ENCODE measurements at places on chromosomes 12 and 14.

DNA sequence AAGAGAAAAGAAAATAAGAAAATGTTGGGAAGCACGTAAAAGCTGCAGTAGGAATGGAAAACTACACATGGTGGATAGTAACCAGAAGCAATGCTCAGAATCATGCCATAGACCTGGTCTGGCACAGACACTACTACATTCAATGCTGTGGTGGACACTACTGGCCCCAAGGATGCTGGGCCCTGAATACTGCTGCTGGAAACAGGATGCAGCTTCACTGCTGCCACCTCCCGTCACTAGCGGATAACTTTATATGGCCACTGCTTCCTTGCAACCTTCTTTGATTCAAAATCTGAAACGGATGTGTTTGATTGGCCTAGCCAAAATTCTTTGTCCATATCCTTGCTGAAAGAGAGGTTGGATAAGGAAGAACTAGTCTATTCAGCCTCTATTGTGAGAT is 30.7 kb downstream of the ADCY6 start:
- DNase-seq, result no peak

- DNase-seq, result peak; percentile 78
Observed at GRCh38 chr14:75982266-75983018, 647 bp upstream of the TGFB3 start.

- no peak for DNase-seq
Observed at GRCh38 chr14:31902945-31903646, 174.0 kb upstream of the ARHGAP5 start.

DNA sequence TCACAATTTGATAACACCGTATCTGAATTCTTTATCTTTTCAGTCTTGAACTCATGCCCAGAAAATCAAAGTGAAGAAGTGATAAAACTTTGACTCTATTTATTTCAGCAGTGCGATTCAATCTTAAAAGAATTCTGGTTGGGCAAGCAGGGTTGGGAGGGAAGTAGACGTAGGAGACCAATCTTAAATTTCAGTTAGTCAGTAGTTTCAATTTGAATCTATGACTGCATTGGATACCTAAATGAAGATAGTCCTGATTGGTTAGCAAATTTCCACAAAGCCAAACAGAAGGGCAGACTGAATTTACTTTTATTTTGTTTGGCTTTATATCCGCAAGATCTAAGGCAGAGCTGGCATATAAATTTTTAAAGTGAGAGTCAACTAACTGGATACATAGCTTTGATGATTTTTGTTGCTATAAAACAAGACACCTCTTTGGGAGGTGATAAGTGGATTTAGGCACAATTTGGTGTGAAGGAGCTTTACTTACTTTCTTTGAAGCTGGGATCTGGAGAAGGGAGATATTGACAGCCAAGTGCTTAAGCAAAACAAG is 2.6 kb downstream of the ACSS3 start:
- DNase-seq, result no peak

- DNase-seq, result no peak
Observed at GRCh38 chr12:40144023-40144422, 38.1 kb upstream of the SLC2A13 start.

GRCh38 chr12:79058342-79058741 is 193.8 kb downstream of the SYT1 start:
- no peak for DNase-seq

- no peak for DNase-seq
Observed at GRCh38 chr14:24052656-24053547, 1.1 kb downstream of the CARMIL3 start.

DNA sequence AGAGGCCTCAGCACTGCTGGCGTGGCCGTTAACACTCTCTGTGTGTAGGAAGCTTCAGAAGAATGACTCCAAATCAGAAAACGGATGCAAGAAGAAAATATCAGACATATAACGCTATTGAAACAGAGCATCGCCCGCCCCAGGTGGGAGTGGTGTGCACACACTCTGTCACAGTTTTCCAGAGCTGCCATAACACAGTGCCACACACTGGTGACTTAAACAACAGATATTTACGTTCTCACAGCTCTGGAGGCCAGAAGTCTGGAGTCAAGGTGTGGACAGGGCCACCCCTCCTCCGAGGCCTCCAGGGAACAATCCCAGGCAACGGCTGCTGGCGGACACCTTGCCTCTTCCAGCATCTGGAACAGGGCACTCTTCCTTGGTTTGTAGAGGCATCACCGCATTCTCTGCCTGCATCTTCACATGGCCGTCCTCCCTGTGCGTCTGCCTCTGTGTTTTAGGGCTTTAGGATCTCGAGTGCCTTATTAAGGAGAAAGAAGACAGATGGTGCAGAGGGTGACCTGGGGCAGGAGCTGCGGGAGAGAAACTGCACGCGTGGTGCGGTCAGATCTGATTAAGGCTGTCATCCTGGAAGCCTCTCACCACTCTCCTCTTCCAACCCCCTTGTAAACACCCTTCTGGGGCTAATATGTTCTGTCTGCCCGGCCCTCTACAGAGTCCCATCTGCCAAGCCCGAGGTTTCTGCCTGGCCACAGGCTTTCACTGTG is 141.0 kb downstream of the SLC15A4 start:
- no peak for DNase-seq

GRCh38 chr12:54009171-54010052 is 627 bp downstream of the HOXC8 start:
- DNase-seq, result no peak

GRCh38 chr14:56195704-56196103 is 77.5 kb downstream of the PELI2 start:
- peak; percentile 75 for DNase-seq

GRCh38 chr12:442235-442884 is 17.4 kb upstream of the B4GALNT3 start:
- DNase-seq, result peak; percentile 61

DNA sequence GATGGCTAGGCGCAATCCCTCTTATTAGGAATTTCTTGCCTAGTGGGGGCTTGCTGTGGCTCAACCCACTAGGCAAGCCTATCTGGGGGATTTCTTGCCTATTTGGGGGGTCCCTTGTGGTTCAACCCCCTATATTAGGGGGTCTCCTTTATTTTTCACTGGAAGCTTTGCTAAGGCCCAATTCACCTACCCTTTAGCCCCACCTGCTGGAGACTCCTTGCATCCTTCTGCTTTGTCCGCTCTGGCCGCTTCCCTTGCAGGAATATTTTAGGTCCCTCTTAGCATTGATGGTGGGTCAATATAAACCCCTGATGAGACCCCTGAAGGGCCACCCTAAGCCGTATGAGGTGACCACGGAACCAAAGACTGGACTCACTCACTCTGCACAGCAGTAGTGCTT is 1552.1 kb downstream of the AACS start:
- no peak for DNase-seq

DNA sequence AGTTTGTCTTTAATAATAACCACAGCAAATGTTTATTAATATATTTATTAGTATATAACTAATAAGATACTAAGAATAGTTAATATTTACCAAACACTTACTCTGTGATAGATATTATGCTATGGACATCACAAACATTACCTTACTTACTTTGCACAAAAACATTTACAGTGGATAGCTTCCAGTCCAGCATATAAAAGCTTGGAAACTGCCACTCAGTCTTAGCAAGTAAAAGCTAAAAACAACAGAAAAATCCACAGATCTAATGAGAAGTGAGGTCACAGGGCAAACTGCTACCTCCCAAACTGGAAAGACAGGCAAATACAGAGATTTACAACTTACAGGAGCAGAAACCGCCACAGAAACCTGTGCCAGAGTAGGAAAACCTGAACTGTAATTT is 99.8 kb downstream of the METTL25 start:
- DNase-seq, result no peak

DNA sequence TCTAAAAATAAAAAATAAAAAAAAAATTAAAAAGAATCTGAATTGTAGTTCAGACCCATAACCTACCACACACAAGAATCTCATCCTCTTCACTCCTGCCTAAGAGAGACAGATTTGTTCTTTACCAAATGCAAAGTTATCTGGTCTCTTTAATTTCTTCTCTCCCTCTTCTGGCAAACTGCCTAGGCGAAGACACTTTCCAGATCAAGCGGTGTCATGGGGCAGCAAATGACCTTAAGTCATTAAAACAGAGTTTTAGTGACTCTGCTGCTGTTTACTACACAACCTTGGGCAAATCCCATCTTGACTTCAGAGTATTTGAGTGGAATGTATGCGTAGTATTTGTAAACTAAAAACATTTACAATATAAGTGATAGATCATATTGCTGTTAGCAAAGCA is 60.9 kb upstream of the NID2 start:
- no peak for DNase-seq

DNA sequence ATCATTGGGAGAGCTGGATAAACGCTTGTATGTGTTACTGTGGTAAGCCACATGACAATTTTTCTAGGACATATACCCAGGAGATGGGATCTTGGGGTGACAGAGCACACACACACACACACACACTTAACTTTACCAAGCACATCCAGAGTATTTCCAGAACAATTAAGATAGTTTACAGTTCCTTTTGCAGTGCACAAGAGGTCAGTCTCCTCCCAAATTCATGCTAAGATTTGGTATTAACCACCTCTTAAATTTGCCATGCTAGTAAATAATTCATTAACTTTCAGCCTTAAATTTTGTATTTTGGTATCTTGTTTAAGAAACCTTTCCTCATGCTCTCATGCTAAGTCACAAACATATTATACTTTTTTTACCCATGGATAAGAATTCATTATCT is 33.9 kb upstream of the LIMA1 start:
- no peak for DNase-seq

GRCh38 chr12:45282411-45282810 is 66.5 kb downstream of the ANO6 start:
- no peak for DNase-seq

DNA sequence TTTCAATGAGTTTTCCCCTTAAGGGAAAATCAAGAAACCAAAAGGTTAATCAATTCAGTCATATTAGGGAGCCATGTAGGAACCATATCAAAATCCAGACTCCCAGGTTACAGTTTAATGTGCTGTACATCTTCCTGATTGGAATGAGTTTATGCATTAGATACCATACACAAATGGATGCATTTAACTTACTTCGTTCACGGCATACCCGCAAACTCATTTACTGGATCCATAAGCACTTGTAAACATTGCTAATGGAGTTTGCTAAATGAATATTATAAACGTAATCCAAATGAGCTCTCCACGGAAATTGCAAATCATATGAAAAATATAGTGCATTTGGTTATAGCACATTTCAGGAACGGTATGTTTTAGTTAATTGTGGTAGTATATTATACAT is 228.9 kb upstream of the G2E3 start:
- DNase-seq, result no peak

- no peak for DNase-seq
Observed at GRCh38 chr14:49052521-49052920, 533.7 kb downstream of the RPS29 start.

GRCh38 chr12:108856428-108857157 is 790 bp downstream of the SSH1 start:
- peak; percentile 75 for DNase-seq
